ENCODE measurements at places on chromosomes 12 and 14. TPM values are rescaled to one million over a fixed set of nuclear protein-coding genes. Genes with fewer than 3 reads are reported as not detected.

ZBTB1 gene
- total RNA-seq = 74.3 TPM

KRT72 gene
- total RNA-seq = 22.1 TPM

SLC6A15 gene
- total RNA-seq = not detected

GTF2H3 gene
- 50.1 TPM for total RNA-seq

FAM186B gene
- 10.0 TPM for total RNA-seq

LMO3 gene
- 3.7 TPM for total RNA-seq

KCNMB4 gene
- 1.5 TPM for total RNA-seq

CLBA1 gene
- 15.2 TPM for total RNA-seq

HHIPL1 gene
- total RNA-seq = 2.8 TPM

DHH gene
- 114 TPM for total RNA-seq

DNA sequence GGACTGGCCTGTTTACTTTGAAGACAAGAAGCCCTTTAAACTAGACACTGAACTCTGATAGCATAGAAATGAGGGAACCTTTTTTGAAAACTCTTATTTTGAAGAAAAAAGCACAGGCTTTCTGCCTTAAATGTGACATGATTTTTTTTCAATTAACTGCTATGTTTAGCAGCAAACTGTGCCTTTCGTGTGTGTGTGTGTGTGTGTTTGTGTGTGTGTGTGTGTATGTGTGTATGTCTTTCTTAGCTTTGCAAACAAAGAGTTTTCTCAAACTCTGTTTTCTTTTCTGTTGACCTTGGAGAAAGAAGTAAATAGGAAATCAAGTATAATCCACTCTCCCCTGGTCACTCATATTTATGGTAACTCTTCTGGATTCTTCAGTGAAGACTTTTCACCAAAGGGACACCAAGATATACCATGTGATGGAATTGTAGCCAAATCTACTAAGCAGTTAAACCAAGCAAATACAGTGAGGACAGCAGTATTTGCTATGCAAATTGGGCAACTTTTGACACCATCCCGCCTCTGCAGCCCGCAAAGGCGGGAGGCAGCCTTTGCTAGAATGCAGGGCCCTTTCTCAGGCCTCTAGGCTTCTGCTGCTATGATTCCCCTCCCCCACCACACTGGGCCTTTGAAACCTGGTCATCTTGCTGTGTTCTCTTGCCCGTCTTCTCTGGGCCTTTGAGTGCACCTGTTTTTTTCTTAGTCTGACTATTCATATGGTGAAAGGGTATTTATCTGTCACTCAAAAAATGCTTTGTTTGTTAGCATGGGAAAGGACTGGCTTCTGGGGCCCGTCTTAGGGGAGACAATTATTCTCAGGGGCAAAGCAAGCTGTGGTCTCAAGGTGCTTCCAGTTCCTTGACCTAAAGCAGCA, 107.9 kb downstream of the MYRFL start:
- no peak for DNase-seq

DNA sequence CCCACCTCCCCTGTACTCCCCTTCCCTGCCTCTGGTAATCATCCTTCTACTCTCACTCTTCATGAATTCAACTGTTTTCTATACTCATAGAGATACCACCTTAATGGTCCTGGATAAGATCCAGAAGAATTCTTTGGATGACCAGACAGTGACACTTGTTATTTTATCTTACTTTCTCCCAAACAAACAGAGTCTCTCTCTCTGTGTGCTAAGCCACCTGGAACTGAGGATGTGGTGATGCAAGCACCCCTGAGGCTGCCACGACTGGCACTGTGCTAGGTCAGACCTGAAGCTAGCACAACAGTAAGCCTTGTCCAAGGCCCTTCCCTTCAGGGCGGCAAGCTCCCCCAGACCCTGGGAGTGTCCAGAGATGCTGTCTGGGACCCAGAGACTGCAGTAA, 250.2 kb downstream of the C12orf50 start:
- DNase-seq = no peak

GRCh38 chr14:89921346-89921745, 33.2 kb downstream of the EFCAB11 start:
- no peak for DNase-seq

GRCh38 chr14:64407329-64407728, 19.2 kb downstream of the MTHFD1 start:
- no peak for DNase-seq

DNA sequence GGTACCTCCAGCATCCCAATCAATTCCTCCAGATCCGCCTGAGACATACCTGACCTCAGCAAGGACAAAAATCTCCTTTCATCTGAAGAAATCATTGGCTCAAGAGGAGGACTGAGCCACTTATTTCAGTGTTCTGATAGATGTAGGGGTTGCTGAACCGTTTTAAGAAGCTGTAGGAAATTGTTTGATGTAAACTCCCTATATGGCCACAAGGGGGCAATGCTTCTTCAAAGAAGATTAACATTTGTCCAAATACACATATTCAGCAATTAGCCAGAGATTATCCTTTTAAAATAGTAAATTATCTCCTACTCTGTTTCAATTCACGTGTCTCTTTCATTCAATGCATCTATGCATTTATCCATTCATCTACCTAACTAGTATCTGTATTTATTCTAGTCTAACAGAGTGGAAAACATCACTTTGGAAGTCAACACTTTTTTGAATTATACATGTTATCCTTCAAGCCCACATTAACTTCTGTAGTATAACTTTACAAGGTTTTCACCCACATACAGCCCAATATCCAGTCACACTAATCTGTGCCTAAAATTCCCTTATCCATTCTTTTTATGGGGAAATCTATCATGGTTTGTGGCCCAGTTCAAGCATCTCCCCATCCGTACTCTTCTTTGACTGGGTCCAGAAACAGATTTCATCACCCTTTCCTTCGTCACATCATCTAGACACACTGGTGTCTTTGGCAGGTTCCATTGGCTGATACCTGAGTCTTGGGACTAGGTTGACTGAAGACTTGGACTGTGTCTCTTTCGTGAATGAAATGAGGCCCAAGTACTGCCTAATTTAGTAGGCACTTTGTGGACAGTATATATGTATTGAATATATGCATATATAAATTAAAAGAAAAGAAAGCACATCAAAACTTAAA, 411.0 kb upstream of the OR4E1 start:
- DNase-seq = peak; percentile 13

- DNase-seq = no peak
These were observed 79.0 kb upstream of the AMIGO2 start for GRCh38 chr12:47158792-47159191.

- DNase-seq = no peak
These were observed 174.2 kb upstream of the PDE3A start for GRCh38 chr12:20194171-20194570.

DNA sequence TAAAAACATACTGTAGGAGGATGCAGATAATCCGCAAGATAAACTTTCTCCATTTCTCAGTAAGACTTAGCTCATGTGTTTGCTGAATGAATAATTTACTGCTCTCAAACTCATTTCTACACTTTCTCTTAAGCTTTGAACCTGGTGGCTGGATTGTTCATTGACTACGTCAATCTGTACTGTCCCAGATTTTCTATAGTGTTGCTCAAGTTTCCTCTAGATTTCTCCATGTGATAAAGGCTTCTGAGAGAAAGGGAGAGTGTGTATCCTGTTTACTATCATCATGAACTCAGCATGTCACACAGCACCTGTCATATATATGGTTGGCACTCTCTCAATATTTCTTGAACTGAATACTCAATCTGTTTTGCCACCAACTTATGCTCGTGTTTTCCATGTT, 518.0 kb upstream of the TBX3 start:
- DNase-seq = no peak

GRCh38 chr12:19234981-19235871, 105.7 kb downstream of the PLEKHA5 start:
- DNase-seq = no peak

DNA sequence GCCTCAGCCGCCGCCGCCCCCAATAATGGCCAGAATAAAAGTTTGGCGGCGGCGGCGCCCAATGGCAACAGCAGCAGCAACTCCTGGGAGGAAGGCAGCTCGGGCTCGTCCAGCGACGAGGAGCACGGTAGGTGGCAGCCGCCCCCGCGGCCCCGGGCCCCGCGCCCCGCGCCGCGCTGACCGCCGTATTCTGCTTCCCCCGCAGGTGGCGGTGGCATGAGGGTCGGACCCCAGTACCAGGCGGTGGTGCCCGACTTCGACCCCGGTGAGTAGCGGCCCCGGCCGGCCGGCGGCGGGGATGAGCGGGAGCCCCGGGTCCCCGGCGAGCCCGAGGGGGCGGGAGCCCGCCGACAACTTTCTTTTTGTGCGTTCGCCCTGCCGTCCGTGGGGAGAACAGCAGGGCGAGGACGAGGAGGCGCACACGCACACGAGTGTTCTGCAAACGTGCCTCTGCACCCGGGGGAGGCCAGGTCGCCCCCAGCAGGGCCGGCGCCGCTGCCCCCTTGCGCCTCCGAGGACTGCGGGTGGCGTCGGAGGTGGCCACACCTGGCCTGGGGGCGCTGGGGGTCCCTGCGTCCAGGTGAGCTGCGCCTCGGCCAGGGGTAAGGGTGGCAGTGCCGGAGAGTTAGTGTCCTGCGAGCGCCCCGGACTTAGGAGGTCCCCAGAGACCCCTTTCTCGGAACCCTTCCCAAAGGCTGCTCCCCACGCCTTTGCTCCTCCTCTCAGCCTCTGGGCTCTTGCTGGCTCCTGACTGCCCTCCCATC, 794 bp downstream of the RCOR1 start:
- DNase-seq = peak; percentile 22

DNA sequence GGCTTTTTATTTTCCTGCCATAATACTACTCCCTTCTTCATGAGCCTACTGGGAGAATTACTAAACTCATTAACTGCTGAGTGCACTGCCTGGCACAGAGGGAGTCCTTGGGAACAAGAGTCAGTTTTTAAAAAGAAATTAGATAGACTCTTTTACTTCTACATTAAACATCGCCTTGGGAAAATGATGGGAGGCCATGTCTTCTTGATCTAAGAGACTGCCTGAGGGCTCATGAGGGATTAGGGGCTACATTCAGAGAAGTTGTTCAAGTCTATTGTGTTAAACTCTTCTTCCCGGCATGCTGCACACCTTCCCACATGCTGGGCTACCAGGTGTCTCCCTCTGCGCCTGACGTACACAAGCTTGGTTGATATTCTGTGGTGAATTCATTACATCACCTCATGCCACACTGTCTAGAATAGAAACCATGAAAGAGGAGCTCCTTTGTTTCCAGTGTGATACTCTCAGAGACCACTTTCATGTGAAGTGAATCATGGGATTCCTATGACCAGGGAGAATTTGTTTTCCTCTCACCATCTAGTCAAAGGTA, 1422.3 kb downstream of the AACS start:
- no peak for DNase-seq

DNA sequence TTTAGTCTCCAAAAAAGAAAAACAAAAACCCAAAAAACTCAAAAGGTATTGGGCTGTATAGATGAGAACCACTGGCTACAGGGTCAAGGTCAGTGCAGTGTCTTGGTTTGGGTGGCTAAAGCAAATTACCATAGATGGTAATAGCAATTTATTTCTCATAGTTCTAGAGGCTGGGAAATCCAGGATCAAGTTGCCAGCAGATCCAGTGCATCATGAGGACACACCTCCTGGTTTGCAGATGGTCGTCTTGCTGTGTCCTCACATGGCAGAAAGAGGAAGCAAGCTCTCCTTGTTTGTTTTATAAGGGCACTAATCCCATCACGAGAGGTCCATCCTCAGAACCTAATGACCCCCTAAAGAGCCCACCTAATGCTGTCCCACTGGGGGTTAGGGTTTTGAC, 11.2 kb downstream of the COX14 start:
- DNase-seq = no peak

DNA sequence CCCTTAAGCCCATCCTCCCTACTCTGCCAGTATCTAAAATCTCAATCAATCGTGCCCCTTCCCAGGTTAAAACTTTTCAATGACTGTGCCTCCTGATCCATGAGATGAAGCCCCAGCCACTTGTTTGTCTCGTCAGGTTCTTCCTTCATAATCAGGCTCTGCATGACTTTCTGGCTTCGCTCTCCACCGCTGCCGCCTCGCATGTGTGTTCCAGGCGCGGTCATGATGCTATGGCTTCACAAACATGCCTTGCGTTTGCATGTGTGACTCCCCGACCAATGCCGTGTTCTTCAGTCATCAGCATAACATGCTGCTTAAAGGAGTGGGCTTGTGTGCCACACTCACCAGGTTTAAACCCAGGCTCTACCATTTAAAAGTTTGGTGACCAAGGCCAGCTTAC, 5.0 kb upstream of the C1RL start:
- no peak for DNase-seq

GRCh38 chr14:105092171-105093037, 27.2 kb upstream of the GPR132 start:
- no peak for DNase-seq

GRCh38 chr12:121508533-121508932, 72.3 kb downstream of the KDM2B start:
- no peak for DNase-seq

DNA sequence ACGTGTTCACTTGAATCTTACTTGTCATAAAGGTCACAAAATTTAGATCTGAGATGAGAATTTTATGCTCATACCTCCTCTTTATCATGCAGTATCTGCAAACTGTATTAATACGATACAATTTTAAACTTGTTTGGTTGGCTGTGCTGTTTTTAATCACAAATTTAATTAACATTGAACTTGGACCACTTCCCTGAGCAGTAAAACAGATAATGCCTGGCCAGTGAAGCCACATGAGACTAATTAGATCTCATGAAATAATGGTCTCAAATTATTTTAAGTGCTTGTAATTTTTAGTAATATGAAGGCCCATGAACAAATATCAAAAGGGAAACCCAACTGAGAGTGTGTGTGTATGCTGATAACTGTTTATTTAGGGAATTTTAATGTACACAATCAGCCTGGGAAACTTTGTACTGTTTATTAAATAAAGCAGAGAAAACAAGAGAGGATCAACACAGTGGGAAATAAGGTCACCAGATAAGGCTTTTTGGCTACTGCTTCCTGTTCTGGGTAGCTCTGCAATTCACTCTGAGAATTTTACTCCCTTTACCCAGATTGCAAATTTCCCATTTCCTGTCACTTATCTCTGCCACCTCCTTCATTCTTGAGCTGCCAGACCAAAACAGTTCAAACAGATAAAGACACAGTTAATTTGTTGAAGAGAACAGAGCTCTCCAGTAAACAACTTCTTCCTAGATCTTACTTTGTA, 61.6 kb upstream of the GNPNAT1 start:
- no peak for DNase-seq

DNA sequence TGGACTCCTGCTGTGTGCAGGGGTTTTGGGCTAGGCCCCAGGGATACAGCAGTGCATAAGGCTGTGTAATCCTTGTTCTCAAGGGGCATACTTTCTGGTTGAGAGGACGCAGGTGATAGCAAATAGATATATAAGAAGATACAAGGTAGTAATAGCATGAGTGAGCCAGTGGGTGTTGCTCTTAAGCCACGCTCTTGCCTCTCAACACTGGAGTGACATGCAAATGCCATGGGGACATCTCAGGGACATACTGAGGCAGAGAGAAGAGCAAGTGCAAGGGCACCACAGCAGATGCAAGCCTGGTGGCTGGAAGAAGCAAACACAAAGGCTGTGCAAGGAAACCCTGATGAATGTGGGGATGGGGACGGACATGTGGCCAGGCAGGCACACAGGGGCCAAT, 223.3 kb downstream of the CHST11 start:
- no peak for DNase-seq
